ENCODE measurements at places on chromosomes 4 and X.

DNA sequence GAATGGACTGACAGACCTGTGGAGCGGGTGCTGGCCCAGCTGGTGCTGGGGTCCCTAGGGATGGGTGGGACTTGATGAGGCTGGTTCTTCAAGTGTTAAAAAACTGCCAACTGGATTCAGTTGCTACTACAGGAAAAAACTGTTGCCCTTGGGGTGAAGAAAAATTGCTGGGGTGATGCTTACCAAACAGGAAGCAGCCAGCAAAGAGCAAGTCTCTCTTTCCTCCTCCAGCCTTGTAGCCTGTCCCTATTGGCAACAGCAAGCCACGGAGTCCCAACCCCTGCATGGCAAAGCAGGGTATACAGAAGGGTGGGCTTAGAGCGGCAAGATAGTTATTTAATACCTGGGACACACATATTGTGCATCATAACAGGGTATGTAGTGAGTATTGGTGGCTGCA is 60.1 kb upstream of the ATP8A1 start:
- no peak for DNase-seq

DNA sequence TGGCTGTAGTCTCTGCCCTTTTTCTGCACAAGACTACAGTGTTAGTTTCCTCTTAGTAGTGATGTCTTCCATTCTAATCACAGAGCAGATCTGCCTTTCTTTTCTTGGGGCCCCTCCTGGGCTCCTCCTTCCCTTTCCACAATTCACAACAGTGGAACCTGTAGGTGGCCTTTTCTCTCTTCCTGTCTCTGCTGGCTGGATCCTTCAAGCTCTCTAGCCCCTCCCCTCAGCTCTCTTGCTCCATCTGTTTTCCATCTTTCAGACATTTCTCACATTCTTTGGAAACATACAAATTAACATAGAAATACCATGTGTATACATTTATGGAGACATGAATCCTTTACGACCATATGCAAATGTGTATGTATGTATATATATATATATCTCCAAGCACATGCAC is 304 bp upstream of the SPIN2A start:
- DNase-seq = no peak

DNA sequence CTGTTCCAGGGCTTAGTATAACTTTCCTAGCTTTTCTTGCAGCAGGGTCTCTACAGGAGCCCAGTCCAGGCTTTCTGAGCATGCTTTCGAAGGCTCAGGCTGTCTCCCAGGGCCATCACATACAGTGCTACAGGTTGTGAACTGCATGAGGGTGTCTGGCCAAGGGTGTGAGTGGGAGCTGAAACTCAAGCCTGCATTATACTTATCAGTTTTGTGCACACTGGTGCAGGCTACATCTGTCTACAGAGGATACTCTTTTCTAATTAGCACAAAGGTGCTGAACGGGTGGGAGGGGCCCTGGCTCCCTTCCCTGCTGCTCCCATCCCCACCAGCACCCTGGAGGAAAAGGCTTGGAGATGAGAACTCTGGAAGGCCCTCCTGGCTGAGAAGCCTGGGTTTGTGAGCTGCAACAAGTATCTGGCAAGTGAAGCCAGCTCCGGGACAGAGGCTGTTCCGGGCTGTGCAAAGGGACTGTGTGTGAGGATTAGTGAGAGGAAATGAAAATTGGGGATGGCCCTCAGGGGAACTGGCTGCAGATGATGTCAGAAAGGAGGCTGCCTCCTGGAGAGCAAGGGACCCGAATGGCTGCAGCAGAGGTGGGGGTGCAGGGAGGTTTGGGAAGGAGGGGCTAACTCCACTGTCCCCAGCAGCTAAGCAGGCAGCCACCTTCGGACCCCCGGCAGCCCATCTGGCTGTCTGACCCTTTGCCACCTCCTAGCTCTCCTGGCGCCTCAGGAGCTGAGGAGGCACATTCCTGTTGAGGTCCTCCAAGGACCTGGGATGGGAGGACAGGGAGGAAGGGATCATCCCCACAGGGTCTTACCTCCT is 68.5 kb downstream of the EFNB1 start:
- no peak for DNase-seq

GRCh38 chr4:95283320-95283719 is 265.5 kb downstream of the UNC5C start:
- DNase-seq = no peak

DNA sequence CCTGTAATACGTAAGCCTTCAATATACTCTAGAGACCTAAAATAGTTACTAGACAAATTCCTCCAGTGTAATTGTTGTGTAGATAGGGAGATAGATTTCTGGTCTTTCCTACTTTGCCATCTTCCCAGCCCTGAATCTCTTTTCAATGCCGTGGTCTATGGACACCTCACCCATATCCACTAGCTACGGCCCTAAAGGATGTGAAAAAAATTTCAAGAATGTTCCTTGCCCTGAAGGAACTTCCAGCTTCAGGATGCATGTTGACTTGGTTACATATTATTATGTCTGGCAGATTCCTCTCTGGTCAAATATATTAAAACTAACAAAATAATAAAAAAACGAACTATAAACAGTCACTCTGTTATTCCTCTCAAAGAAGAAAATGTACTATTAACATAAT is 52.4 kb upstream of the TSPAN5 start:
- DNase-seq = no peak

All from amygdala (tissue), 56 donors.